ENCODE measurements at places on chromosomes 11 and 22. TPM values are rescaled to one million over a fixed set of nuclear protein-coding genes. Genes with fewer than 3 reads are reported as not detected.
A peak's percentile ranks its signal among the peaks of the same experiment; 100 is the strongest.

DNA sequence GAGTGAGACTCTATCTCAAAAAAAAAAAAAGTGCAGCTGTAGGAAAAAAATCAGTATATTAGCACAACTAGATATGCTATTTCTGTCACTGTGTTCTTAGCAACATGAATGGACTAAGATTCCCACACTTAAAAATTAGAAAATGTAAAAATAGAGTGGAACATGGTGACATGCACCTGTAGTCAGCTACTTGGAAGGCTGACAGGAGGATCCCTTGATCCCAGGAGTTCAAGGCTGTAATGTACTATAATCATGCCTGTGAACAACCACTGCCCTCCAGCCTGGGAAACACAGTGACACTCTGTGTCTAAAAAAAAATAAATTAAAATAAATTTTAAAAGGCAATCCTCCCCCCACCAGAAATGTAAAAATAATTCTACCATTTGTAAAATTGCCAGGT is 29.8 kb downstream of the PICALM start:
- DNase-seq = no peak

DNA sequence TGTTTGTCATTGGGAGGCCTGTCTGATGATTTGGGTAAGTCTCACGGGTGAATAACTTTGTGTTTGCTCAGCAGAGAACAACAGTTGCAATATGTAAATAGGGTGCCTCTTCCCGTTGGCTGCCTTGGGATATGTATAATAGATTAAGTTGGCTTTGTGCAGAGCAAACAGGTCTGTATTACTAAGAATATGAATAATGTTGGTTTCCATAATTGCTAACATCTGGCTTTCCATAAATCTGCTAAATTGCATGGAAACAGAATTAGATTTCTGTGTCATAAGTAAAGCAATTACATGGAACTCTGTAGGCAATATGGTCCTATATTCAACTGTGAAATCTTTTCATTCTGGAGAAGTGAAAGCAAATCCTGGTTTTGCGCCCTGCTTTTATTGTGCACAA is 636.0 kb upstream of the ANO5 start:
- DNase-seq = no peak

GRCh38 chr11:102590276-102591049 is 34.7 kb downstream of the MMP20 start:
- DNase-seq = no peak

DNA sequence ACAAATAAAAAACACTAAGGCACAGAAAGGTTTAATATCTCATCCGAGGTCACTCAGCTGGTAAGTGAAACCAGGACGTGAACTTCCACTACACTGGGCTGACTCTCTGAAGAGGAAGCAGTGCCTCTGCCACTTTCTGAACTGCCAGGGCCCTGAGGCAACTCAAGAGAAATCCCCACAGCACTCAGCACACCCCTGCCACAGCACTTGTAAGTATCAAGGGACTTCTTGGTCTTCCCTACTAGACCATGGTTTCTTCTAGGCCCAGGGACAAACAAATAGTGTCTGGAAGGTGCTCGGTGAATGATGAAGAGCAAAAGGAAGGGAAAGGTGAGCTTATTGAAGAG is 49.7 kb downstream of the RPL27A start:
- DNase-seq = peak; percentile 32

- peak; percentile 86 for DNase-seq
Measured at GRCh38 chr22:37676736-37677492, 1.5 kb downstream of the LGALS1 start.

Gene PANX1
- 9.2 TPM for total RNA-seq

Gene HTATIP2
- 36.5 TPM for total RNA-seq

DNA sequence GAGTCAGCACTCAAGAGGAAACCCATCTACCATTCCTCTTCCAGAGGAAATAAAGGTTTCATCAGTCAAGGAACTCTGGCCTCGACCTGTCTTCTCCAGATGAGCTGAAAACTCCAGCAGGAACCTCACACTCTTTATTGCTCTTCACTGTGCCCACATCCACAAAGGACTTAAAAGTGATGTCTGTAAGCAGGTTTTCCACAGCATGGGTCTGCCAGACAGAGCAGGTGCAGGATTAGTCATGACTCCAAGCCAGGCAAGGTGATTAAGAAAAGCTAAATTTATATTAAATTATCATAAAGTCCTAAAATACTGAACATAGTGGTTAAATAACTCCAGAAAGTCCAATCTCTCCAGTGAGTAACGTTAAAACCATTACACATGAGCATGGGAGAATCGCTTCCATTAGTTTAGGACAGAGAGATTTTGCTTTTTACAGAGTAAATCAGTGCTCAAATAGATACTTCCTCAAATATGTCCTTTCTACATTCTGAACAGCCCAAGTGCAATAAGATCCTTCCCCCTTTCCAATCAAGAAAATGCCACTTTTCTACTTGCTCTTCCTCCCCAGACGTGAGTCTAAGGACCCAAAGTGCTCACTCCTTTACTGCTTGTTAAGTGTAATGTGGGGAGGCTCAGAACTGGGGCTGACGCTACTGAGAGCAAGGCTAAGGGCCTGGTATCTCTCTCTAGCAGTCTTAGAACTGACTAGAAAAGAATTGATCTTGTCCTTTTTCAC is 10.7 kb upstream of the CKAP5 start:
- DNase-seq = no peak

Gene APOA4
- total RNA-seq = not detected

DNA sequence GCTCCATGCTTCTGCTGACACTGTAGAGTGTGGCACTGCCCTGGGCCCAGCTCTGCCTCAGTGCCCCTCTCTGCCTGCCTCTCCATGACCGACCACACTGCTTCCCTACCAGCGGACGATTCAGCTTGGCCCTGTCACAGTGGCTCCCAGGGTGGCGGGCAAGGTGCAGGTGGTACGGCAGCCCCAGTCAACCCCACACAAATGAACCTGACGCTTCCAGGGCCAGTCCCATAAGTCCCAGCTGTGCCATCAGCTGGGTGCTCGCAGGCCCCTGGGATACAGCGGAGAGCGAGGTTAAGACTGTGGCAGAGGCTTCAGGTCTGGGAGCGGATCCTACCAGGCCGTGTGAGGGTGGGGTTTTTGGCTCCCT is 134.8 kb downstream of the LDLRAD3 start:
- no peak for DNase-seq

Gene RPUSD4
- total RNA-seq = 58.2 TPM

DNA sequence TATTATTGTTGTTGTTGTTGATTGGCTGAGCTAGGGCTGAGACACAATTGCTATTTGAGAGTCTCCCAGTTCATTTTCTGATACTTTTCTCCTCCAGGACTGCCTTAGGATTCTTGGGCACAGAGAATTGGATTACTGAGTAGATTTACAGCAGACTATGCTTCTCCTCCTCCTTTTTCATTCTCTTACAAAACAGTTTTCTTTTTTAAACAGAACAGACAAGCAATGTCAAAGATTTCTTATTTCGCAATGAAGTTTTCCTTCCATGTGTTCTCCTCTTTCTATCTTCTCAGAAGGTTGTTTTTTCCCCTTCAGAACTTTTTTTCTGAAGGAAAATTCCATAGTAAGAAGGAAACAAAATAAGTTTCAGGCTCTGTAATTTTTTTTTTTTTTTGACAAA is 19.8 kb upstream of the TIMP3 start:
- DNase-seq = no peak

DNA sequence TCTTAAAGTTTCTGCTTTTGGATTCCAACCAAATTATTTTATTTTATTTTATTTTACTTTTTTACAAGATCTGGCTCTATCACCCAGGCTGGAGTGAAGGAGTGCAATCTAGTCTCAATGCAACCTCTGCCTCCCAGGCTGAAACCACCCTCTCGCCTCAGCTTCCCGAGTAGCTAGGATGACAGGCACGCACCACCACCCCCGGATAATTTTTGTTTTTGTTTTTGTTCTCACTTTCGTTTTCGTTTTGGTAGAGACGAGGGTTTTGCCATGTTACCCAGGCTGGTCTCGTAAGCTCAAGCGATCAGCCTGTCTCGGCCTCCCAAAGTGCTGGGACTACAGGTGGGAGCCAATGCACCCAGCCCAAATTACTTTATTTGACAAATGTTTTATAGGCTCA is 219.8 kb downstream of the ETS1 start:
- no peak for DNase-seq

DNA sequence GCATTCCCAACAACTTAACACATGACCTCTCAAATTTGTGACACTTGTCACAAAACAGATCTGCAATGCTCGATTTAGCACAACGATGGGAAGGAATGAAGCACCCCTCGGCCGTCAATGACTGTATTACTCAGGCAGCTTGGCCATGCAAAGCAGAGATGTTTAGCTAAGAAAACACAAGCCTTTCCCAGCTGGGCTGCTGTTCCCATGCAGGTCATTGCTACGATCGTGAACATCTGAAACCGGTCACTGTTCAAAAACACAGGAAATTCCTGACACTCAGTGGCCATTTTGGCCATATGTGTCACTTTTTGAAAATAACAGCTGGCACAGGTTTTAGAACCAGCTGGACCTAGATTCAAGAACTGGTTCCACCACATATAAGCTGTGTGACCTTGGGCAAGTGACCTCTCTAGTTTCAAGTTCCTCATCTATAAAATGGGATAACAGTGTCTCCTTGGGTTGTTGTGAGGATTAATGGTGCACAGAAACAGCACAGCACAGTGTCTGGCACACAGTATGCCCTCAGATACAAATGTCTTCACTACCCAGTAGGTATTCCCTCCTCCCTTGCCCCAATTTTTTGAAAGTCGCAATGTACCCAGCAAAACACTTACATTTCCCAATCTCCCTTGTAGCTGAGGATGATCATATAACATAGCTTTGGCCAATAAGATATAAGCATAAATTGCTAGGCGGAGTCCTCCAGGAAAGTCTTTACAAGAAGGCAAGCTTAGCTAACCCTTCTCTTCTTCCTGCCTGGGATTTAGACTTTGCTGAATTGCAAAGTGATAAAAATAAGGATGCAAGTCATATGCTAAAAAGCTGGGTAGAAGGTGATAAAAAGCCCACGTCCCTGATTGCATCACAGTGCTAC is 93.1 kb downstream of the C11orf58 start:
- DNase-seq = no peak

Gene IGSF22
- total RNA-seq = 0.17 TPM

Data from activated B cell treated with CpG ODN at 0.5 μM for 24 hours (primary cell).